SHP77 (cell line): ENCODE measurements at places on chromosomes 7 and 10.

DNA sequence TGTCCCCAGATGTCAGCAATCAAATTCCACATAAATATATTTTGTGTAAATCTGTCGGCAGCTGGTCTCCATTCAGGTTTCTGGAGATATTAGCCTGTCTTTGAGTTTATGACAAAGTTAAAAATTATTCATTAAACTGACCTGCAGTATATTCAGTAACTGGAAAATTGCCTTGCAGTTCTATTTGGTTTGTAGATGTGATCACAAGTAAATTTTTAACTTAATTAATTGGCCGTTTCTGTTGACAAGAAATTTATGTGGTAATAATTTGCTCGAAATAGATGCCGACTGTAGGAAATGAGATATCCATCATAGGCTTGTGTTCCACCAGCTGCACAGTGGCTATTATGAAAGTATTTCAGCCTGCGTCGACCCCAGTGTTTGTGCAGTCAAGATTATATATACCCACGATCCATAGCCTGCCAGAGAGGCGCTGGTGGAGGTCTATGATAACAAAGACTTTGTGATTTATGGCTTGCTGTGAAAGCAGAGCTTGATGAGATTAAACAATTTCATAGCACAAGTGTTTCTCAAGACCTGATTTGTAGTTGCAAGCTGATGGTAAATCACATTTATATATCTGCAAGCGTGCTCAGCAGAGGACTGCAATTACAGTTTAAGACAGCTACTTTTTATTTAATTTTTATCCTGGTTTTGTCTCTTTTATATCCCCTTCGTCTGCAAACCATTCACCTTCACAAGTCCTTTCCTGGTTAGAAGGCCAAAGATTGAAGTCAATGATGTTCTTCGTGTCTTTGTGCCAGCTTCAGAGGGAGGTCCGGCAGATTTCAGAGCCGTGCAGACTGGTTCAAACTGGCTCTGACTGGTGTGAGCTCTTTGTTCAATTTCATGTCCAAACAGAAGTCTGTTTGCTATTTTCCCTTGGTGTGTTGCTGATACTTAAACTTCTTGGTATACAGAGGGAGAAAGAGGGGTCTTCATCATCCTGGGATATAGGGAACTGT, 850.9 kb downstream of the LRMDA start:
- peak; percentile 60 for DNase-seq

DNA sequence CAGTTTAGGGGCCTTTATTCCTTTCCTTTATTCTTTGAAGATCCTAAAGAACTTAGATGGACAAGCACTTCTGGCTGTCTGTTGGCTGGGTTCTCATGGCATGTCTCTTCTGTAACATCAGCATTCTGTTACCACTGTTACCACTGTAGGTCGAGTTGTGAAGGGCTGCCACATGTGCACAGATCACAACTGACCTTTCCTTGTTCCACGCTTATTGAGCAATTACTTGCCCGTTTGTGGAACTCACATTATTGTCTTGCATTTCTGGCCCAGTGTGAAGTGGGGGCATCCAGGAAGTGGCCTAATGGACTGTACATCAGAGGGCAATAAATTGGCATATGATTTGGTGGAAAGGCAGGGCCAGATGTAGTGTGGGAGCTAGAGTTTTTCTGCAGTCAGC, 23.7 kb downstream of the GBF1 start:
- DNase-seq = no peak

- DNase-seq = no peak
Observed at GRCh38 chr7:151808400-151809145, 68.3 kb downstream of the PRKAG2 start.

GRCh38 chr10:2992401-2993198, 74.7 kb upstream of the PFKP start:
- no peak for DNase-seq

DNA sequence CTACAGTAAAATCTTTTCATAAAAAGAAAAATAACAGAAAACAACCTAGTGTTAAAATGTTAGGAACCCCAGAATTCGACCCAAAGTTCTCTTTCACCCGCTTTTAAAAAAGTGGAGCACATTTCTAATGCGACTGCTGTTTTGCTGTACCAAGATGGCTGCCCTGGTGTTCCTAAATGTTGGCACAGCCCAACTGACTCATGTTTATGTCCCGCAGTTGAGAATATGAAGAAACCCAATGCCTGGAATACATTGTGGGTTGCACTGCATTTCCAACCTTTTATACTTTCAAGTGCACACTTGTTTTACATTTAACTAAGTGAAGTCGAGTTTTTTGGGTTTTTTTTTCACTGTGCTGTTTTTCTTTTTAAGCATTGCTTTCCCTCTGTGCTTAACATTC, 944 bp downstream of the STEAP1B start:
- DNase-seq = no peak

GRCh38 chr7:20229646-20230500, 12.7 kb upstream of the MACC1 start:
- no peak for DNase-seq

- DNase-seq = no peak
Observed at GRCh38 chr10:11936389-11937152, 106.0 kb downstream of the UPF2 start.

GRCh38 chr10:5811387-5811821, 1.8 kb downstream of the GDI2 start:
- no peak for DNase-seq

- DNase-seq = peak; percentile 56
Observed at GRCh38 chr10:88934900-88935672, 17.5 kb downstream of the ACTA2 start.

GRCh38 chr10:29446327-29446726, 157.5 kb downstream of the LYZL1 start:
- no peak for DNase-seq

GRCh38 chr10:100890141-100890672, 22.6 kb upstream of the SLF2 start:
- no peak for DNase-seq

- peak; percentile 99 for DNase-seq
Observed at GRCh38 chr7:23013715-23014649, at the start of gene HYCC1. HYCC1 (minus strand) TSS chr7:23014130; CDS start chr7:22991111, 23,019 bp downstream.

- no peak for DNase-seq
Observed at GRCh38 chr7:139896831-139897230, 67.8 kb downstream of the TBXAS1 start.

DNA sequence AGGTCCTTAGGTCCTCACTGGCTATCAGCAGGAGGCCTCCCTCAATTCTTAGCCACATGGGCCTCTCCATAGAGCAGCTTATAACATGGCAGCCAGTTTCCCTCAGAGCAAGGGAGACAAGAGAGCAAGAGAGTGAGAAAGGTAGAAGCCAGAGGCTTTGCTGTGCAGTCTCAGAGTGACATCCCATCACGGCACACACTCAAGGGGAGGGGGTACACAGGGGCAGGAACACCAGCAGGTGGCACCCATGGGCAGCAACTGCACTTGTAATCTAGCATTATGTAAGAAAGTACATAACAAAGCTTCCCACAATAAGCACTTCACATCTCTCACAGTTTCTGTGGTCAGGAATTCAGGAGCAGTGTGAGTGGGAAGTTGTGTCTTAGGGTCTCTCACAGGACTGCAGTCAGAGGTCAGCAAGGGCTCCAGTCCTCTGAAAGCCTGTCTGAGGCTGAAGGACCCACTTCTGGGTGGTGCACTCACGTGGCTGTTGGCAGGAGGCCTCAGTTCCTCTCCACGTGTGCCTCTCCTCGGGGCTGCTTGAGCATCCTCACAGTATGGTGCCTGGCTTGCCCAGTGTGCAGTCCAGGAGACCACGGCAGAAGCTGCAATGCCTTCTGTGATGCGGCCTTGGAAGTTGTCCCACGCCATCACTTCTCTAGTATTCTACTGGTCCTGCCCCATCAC, 159.4 kb downstream of the OAT start:
- DNase-seq = peak; percentile 17

DNA sequence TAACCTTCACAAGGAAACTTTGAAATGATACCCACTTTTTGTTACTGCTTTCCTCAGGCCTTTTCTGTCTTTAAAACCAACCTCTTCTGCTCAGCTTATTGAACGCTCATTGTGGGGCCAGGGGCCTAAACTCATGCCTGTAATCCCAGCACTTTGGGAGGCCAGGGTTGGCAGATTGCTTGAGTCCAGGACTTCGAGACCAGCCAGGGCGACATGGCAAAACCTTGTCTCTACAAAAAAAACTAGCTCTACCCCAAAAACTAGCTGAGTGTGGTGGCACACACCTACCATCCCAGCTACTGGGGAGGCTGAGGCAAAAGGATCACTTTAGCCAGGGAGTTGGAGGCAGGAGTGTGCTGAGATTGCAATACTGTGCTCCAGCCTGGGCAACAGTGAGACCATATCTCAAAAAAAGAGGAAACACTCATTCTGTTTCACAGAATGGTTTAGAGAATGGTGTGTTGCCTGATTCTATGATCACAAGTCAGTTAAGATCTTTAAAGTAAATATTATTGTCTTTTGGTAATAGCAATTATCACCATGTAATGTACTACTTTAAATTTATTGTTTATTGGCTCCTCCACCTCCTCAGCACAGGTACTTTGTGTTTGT, 51.1 kb downstream of the KCTD7 start:
- DNase-seq = no peak

- DNase-seq = no peak
Observed at GRCh38 chr10:66717231-66717981, 208.4 kb upstream of the LRRTM3 start.

- no peak for DNase-seq
Observed at GRCh38 chr10:59830601-59831259, 75.6 kb downstream of the CCDC6 start.

DNA sequence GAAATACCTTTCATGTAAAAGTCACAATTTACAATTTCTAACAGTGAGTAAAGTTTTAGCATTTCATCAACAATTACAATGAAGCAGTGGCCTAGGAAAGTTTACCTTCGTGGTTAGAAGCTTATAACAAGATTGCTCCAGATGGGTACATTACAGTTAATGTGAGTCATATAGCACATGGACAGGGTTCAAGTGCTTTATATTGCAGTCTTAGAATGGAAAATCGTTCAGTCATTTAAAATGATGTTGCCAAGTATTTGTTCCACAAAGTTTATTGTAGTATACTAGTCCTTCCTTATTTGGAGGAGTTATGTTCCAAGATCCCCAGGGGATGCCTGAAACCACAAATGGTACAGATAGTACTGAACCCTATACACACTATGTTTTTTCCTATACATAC, 174.6 kb upstream of the TARP start:
- DNase-seq = no peak

DNA sequence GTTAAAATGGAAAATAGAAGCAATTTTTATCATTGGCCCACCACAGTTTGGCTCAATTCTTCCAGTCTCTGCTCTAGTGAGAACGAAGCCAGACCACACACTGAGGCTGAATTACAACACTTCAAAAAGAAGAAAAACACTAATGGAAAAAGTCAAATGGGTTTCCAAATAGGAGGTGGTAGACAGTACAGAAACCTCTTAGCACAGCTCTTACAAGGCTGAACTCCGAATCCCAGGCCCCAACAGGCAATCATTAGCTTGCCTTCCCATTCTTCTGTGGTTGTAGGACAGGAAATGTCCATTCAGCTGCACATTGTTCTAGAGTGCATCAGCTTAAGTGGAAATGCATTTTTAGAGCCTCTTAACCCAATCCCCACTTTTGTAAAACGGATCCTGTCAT, 115.1 kb upstream of the MEOX2 start:
- no peak for DNase-seq

GRCh38 chr7:158541346-158542010, 46.1 kb downstream of the PTPRN2 start:
- DNase-seq = no peak

DNA sequence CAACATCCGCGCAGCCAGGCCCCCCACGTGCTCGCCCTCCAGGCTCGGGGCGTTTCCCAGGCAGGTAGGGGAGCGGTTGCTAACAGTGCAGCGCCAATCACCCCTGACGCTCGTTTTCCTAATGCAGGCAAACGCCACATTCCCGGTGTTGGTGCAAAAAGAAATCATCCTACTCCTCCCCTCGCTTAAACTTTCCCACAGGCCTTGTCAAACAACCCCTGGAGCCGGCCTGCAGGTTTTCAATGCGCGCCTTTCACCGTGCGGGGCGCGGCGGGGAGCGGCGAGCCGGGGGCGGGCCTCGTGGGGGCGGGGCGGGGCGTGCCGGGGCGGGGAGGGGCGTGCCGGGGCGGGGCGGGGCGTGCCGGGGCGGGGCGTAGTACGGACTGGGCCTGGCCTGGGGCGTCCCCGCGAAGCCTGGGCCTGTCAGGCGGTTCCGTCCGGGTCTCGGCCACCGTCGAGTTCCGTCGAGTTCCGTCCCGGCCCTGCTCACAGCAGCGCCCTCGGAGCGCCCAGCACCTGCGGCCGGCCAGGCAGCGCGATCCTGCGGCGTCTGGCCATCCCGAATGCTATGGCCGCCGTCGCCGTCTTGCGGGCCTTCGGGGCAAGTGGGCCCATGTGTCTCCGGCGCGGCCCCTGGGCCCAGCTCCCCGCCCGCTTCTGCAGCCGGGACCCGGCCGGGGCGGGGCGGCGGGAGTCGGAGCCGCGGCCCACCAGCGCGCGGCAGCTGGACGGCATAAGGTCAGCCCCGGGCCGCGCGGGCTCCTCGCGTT, at the start of gene ECHDC3:
TSS of gene ECHDC3 (plus strand) at position 374 of the 770 bp plus-strand sequence. CDS start at position 569, 195 bp downstream.
- peak; percentile 42 for DNase-seq

DNA sequence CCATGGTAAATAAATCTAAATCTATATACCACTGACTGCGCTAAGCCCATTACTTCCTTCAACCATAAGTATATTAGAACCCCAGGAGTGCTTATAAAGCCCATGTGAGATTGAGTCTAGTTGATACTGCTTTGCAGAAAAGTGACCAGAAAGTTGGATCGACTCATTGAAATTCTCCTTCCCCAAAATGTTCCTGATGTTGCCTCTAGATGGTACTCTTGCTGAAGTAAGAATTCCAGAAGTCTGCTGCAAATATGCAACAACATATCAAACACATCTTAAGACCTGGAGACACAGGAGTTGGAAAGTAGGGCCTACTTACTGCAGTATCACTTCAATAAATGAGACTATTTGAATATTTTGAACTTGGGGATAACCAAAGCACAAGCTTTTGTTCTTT, 550.8 kb downstream of the IPMK start:
- no peak for DNase-seq

- DNase-seq = peak; percentile 7
Observed at GRCh38 chr10:31467791-31468535, 148.9 kb downstream of the ZEB1 start.

- DNase-seq = no peak
Observed at GRCh38 chr10:115861455-115861854, 411.6 kb downstream of the GFRA1 start.

- no peak for DNase-seq
Observed at GRCh38 chr7:77982926-77983550, 184.5 kb downstream of the PHTF2 start.

- no peak for DNase-seq
Observed at GRCh38 chr7:142896151-142896550, 10.6 kb upstream of the TRPV6 start.

GRCh38 chr10:115720121-115720520, 552.9 kb downstream of the GFRA1 start:
- DNase-seq = no peak

- DNase-seq = no peak
Observed at GRCh38 chr10:119139464-119140067, 25.9 kb downstream of the SFXN4 start.
